ENCODE measurements at places on chromosomes 2 and 18.

DNA sequence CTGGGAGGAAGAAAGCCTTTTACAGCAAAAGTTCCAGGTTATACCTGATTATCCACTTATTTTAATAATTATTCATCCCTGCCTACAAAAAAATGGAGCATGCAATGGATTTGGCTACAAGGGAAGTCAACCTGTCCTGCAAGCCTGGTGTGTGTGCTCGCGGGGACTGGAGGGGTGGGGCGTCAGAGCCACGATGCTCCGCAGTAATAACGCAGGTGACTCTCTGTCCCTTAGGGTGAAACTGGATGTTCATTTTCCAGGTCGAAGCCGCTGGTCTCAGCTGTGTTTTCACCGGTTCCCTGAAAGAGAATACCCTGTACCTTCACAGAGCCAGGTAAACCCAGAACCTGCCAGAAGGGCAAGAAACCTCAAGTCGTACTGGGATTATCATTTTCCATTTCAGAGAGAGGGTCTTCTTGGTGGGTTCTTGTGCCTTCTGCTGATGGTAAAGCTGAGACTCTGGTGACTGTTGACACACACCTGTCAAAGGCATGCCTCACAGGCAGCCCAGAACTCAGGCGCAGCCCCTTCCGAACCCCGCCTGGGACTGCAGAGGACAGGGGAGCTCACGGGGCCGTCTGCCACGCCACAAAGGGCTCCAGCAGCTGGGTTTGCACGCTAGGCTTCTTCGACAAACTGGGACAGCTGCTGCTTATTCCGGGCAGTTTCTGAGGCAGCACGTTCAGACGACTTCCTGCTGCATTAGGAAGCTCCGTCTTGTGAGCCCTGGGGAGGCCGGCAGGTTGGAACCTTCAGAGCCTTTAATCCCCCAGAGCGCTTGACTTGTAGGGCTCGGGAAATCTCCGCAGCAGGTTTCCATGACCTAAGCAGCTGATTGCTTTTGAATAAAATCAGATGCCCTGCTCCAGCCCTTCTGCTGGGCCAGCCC lies 58.6 kb downstream of the KCNG2 start:
- DNase-seq = no peak

DNA sequence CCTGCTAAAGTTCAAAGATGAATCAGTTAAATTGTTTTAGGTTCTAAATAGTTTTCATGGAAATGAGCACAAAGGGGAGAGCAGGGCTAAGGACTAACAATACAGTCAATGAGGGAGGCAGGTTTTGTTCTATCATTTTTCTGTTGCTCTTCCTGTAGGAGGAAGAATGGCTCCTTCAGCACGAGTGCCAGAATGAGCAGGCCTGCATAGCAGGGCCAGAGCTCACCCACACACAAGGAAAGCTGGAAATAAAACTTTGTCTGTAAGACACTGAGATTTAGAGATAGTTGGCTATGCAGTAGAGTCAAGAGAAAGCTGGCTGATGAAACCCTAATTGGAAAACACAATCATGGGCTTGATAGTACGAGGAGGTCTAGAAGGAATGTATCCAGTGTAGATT lies 313.3 kb downstream of the MBD2 start:
- DNase-seq = no peak

DNA sequence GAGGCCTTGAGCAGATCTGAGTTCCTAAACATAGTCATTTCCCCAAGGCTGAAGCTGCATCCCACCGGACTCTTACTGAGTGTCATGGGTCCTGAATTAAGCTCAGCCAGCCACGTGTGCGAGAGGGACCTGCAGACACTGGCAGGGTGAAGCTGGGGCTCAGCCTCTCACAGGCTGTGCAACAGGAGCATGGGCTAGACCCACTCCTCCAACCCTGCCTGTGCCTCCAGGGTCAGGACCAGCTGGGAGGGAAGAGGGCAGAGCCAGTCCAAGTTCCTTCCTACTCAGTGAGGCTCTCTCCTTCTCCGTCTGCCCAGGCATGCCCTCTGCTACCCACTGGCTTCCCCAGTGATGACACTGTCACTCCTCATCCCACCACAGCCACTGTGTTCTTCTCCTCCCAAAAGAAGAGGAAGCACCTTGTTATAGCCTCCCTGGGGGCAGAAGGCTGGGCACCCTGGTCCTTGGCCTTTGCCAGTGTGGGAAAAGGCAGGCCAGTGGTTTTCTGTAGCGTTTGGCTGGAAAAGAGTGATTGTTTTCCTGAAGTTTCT lies 78.9 kb downstream of the KCNF1 start:
- no peak for DNase-seq

DNA sequence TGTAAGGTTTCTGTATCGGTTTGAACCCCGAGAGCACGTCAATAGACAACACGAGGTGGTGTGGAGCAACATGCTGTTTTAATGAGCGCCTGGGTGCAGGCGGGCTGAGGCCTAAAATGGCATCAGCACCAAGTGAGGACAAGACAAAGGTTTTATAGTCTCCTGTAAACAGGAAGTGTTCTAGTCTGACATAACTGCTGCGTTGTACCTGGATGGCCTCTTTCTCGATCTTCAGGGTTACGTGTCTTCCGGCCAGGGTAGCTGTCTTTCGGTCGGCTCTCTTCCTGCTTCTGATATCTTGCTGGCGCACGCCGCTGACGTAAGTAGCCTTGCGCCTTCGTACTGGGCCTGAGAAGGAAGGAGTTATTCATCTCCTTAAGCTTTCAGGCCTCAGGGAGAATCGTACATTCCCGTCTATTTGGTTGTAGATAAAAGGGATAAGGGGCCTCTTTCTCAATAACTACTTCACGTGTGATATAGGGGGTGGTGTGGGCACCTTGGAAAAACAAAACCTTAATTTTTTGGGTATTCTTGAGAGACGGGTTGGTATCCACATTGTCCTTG lies 53.5 kb downstream of the KYNU start:
- DNase-seq = no peak

- no peak for DNase-seq
Measured at GRCh38 chr2:158091647-158092046, 10.0 kb upstream of the UPP2 start.

GRCh38 chr2:163552758-163553157 lies 183.1 kb downstream of the FIGN start:
- no peak for DNase-seq

- DNase-seq = no peak
Measured at GRCh38 chr2:41194230-41194629, 742.3 kb upstream of the SLC8A1 start.

GRCh38 chr2:68908392-68908970 lies 37.3 kb upstream of the BMP10 start:
- peak; percentile 70 for DNase-seq

- no peak for DNase-seq
Measured at GRCh38 chr18:41268271-41268670, 686.8 kb upstream of the PIK3C3 start.

DNA sequence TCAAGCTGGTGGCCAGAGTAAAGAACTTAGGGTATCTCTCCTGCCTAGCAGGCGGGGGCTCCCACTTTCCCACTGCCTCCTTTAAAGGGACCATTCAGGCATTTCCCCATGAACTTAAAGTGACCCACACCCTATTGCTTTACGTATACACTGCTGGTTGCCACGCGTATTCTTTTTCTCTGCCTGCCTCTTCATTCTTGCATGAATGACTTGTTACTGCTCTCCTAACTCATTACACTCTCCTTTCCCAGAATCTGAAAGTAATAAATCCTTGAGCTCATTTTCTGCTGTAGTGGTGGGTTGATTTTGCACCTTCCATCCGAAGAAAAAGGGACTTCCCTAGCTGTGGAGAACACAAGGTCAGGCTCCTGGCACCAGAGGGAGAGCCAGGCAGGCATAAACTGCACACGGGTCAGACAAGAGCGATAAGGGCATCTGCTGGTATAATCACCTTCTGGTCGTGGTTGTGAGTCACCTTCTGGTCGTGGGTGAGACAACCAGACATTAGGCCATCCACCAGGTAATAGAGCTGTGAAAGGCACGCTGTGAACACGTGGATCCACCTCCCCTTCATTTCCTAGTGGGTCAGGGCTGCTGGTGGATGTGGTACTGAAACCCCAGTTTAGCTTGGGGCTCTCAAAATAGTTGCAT lies 950.3 kb downstream of the SOCS6 start:
- no peak for DNase-seq

DNA sequence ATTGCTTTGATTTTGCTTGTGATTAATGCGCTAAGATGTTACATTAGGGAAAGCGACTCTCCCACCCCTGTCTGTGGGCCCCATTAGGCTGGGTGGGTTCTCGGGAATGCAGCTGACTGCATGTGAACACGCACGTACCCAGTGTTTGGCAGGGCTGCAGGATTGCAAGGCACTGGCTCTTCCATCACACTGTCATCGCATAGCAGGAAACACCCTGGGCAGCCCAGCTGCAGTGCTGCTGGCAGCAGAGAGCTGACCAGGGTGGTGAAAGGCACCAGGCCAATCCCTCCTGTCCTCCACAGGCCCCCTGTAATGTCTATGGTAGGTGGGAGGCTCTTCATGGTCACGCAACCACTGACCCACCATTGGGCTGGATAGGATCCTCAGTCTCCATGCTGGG lies 34.4 kb upstream of the FZD7 start:
- no peak for DNase-seq

DNA sequence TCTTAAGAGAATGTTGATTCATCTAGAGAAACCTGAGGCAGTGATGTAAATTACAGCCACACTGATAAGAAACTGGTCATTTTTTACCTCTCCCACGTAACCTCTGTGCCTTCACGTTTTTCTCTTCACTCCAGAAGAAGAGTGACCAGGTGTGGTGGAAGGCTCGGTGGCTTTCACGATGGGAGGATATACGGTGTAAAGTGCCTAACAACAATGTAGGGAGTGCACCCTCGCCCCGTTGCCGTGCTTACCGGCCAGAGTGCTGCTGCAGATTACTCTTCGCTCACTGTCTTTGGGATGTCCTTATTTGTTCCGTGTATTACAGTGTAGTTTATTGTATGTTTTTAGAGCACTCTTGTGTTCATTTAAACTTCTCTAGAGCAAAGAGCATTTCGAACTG lies 46.5 kb downstream of the NCK2 start:
- no peak for DNase-seq

GRCh38 chr18:48884306-48884705 lies 66.5 kb downstream of the SMAD7 start:
- DNase-seq = no peak

DNA sequence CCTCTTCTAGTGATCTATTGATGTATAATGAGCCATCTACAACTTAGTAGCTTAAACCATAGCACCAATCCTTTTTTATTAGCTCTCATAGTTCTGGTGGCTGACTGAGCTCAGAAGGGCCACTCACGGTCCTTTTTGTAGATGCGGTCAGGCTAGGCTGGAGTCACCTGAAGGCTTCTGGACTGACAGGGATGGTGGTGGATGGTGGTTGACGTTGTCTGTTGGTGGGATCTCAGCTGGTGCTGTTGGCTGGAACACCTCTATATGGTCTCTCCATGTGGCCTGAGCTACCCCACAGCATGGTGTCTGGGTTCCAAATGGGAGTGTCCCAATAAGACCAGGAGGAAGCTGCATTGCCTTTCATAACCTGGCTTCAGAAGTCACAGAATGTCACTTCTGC lies 68.0 kb downstream of the BCL2L11 start:
- no peak for DNase-seq

- no peak for DNase-seq
Measured at GRCh38 chr2:219111375-219112061, 49.1 kb downstream of the NHEJ1 start.

GRCh38 chr2:42537493-42537892 lies 30.9 kb upstream of the MTA3 start:
- DNase-seq = no peak

DNA sequence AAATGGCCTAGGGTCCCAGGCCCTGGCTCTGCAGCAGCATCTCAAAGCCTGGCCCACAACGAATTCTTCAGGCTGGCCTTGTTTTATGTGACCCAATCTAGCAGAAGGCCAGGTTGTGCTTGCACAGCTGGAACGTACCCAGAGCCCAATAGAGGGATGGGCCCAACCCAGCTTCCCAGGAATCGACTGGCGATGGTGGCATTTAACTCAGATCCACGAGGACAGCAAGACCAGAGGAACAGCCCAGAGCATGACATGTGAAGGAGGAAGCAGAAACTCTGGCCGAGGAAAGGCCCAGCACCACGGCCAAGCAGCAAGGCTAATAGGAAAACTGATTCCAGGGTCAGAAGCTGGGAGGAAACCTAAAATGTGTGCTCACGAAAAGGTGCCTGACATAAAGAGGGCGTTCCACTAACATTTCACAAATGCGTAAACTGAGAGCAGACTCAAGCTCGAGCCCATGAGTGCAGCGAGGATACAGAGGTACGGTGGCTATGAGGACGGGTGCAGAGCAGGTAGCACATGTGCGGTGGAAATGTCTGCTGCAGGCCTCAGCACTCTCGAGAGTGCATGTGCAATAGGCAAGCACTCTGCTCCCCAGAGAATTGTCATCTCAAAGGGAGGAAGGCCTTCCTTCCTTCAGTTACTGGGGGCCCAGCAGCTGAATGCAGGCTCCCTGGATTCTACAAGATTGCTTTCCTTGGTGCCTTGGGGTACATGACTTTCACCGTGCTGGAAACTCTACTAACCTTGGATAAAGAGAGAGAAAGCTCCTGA lies 156.9 kb upstream of the GLI2 start:
- DNase-seq = no peak

DNA sequence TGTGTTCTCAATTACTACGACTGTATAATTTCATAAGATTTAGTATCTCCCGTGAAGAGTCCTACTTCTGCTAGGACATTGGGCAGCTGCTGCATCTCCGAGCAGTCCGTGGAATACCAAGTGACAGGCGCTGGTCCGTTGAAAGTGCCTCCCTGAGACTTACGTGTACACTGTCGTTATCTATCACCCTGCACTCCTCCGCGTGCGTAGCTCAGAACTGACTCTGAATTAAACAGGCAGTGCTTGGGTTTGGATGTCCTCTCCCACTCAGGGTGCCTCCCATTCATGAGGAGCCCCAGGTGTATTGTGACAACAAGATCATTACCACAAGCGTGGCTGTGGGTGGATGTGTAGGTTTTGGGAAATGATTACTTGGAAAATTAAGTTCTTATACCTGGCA lies 148.4 kb downstream of the SH3RF3 start:
- no peak for DNase-seq

DNA sequence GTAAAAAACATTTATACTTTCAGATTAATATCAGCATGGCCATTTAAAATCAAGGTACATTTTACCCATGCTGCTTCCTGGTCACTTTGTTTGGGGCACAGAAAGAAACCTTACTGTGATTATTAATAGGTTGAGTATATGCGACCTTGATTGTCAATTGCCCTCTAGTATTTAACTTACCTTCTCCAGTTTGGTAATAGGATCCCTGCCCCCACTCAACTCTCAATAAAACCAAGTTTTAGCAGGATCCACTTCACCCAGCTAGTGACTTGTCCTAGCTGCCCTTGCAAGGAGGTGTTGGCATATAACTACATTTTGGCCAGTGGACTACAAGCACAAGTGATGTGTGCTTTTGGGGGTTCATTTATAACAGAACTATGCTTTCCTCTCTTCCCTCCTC lies 34.3 kb downstream of the FANCL start:
- no peak for DNase-seq

GRCh38 chr2:167212014-167212648 lies 323.9 kb downstream of the XIRP2 start:
- DNase-seq = no peak

All from stimulated activated CD8-positive, alpha-beta memory T cell treated with anti-CD3 and anti-CD28 coated beads, Interleukin-12 subunit alpha, Interleukin-12 subunit beta, amount 100 ng/mL, for 4 hours (primary cell).